ENCODE measurements at places on chromosomes 3 and 15.

GRCh38 chr3:111627092-111627491 is 31.9 kb upstream of the ZBED2 start:
- DNase-seq = no peak

GRCh38 chr15:74957476-74958035 is 984 bp upstream of the RPP25 start:
- no peak for DNase-seq

DNA sequence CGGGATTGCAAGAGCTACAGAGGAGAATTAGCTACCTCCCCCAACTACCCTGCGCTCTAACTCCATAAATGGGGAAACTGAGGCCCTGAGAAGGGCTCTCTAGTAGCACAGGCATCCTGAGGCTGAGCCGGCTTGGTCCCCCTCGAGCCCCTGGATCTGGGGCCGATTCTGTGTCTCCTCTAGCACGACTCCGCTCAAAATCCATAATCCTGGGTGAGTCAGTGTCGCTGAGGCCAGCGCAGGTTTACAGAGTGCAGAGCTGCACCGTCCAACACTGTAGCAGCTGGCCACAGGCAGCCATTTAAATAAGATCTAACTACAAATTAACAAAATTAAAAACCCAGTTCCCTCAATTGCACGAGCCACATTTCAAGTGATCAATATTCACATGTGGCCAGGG is 10.8 kb downstream of the GATA2 start:
- no peak for DNase-seq

- no peak for DNase-seq
These were observed 42.6 kb upstream of the TP63 start for GRCh38 chr3:189588475-189589178.

GRCh38 chr15:101563176-101563796 is 73.8 kb upstream of the PCSK6 start:
- no peak for DNase-seq
